A549 treated with GW870086 at 1 μM for 4 hours (cell line): ENCODE measurements at places on chromosomes 13 and 19. TPM values are rescaled to one million over a fixed set of nuclear protein-coding genes. Genes with fewer than 3 reads are reported as not detected.

Gene C19orf67
- not detected in 5 replicates for total RNA-seq

Gene WASF3
- total RNA-seq = 0.08 to 0.15 TPM (median 0.14 TPM) in 5 replicates

Gene PODNL1
- 0.71 to 1.5 TPM (median 1.4 TPM) in 5 replicates for total RNA-seq

Gene DMKN
- 34.6 to 40.9 TPM (median 36.9 TPM) in 5 replicates for total RNA-seq

Gene LILRA1
- total RNA-seq = not detected in 5 replicates

Gene CEACAM7
- total RNA-seq = 0.08 to 0.17 TPM in 2 of 5 replicates, not detected in the others

Gene SLC1A6
- total RNA-seq = not detected in 5 replicates

Gene NCCRP1
- total RNA-seq = 1.00 to 2.3 TPM (median 1.6 TPM) in 5 replicates

Gene CLDN10
- total RNA-seq = 0.14 to 0.37 TPM (median 0.28 TPM) in 4 of 5 replicates, not detected in the other

Gene PGLYRP2
- total RNA-seq = not detected in 5 replicates

Gene KIR2DL3
- not detected in 5 replicates for total RNA-seq

Gene ELANE
- total RNA-seq = 0.16 to 0.30 TPM (median 0.29 TPM) in 3 of 5 replicates, not detected in the others

Gene TNFSF13B
- total RNA-seq = 0.15 TPM in 1 of 5 replicates, not detected in the others

Gene IFI30
- total RNA-seq = 10.5 to 19.6 TPM (median 14.6 TPM) in 5 replicates

Gene C1QTNF9
- not detected in 5 replicates for total RNA-seq

Gene ZNF208
- total RNA-seq = not detected in 5 replicates

Gene NCR1
- not detected in 5 replicates for total RNA-seq

Gene PTH2
- 0.46 TPM in 1 of 5 replicates, not detected in the others for total RNA-seq

Gene ZNF442
- total RNA-seq = not detected in 5 replicates

Gene NUDT19
- total RNA-seq = 32.1 to 39.3 TPM (median 37.7 TPM) in 5 replicates

Gene ATP8B3
- total RNA-seq = 1.9 to 3.6 TPM (median 3.0 TPM) in 5 replicates

Gene PROZ
- total RNA-seq = not detected in 5 replicates
